Activated naive CD8-positive, alpha-beta T cell treated with anti-CD3 and anti-CD28 coated beads, Interleukin-2, amount 50 U/mL, for 24 hours (primary cell): ENCODE measurements at places on chromosomes 16 and 17.

GRCh38 chr16:49556606-49557446 is 183.2 kb downstream of the C16orf78 start:
- no peaks in the 10 kb centered on the region for H3K27me3 ChIP-seq
- no peaks in the 10 kb centered on the region for H3K36me3 ChIP-seq
- H3K4me3 ChIP-seq = no peak overlapping the region
- H3K27ac ChIP-seq = no peak overlapping the region
- DNase-seq = no peak
- no peaks in the 10 kb centered on the region for H3K4me1 ChIP-seq

DNA sequence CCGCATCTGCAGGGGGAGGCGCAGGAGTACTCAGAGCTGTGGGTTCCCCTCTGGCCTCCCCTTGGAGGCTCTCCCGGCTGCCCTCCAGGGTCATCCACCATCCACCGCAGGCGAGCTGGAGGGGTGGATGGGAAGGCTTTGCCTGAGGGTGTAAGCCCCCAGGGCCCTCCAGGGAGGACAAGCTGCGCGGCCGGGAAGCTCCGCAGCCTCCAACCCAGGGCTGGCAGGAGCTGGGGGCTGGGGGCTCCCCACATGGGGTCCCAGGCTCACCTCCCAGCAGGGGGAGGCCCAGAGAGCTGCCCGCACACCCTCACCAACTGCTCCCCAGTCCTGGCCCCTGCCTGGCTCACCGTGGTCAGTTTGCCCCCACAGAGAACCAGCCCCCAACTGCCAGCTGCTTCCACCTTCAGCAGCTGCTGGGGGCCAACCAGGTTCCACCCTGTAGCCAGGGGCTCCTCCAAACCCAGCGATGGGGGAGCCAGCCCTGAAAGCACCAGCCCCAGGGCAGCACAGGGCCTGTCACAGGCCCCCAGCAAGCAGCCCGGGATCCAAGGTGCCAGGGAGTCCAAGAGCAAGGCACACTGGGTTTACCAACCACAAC is 19.8 kb upstream of the CHMP6 start:
- H3K27ac ChIP-seq = no peak overlapping the region
- H3K4me1 ChIP-seq = peaks cover 5% of the 10 kb centered on the region
- no peak overlapping the region for H3K4me3 ChIP-seq
- H3K36me3 ChIP-seq = no peaks in the 10 kb centered on the region

GRCh38 chr17:40064971-40065768 is 2.4 kb downstream of the THRA start:
- DNase-seq = no peak
- peaks cover 61% of the 10 kb centered on the region for H3K4me1 ChIP-seq
- no peaks in the 10 kb centered on the region for H3K27me3 ChIP-seq
- H3K4me3 ChIP-seq = peak overlapping the region; percentile 82
- no peaks in the 10 kb centered on the region for H3K36me3 ChIP-seq
- H3K27ac ChIP-seq = no peak overlapping the region

DNA sequence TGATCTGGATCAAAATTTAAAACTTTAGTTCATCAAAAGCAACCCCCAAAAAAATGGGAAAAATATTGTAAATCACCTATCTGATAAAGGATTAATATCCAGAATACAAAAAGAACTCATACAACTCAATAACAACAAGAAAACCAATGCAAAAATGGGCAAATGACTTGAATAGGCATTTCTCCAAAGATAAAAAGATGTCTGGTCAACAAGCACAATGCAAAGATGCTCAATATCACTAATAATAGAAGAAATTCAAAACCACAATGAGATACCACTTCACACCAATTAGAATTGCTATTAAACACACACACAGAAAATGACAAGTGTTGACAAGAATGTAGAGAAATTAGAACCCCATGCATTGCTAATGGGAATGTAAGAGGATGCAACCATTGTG is 40.4 kb downstream of the UBE2G1 start:
- no peak overlapping the region for H3K4me3 ChIP-seq
- H3K4me1 ChIP-seq = peaks cover 40% of the 10 kb centered on the region
- no peak overlapping the region for H3K27ac ChIP-seq

GRCh38 chr17:1707107-1707506 is 3.1 kb downstream of the TLCD2 start:
- H3K36me3 ChIP-seq = no peaks in the 10 kb centered on the region
- DNase-seq = no peak
- H3K27ac ChIP-seq = no peak overlapping the region

GRCh38 chr16:2359919-2360318 is 19.4 kb upstream of the ABCA3 start:
- H3K36me3 ChIP-seq = no peaks in the 10 kb centered on the region
- H3K4me3 ChIP-seq = no peak overlapping the region
- H3K4me1 ChIP-seq = no peaks in the 10 kb centered on the region
- H3K27ac ChIP-seq = no peak overlapping the region
- H3K27me3 ChIP-seq = peaks cover 32% of the 10 kb centered on the region

DNA sequence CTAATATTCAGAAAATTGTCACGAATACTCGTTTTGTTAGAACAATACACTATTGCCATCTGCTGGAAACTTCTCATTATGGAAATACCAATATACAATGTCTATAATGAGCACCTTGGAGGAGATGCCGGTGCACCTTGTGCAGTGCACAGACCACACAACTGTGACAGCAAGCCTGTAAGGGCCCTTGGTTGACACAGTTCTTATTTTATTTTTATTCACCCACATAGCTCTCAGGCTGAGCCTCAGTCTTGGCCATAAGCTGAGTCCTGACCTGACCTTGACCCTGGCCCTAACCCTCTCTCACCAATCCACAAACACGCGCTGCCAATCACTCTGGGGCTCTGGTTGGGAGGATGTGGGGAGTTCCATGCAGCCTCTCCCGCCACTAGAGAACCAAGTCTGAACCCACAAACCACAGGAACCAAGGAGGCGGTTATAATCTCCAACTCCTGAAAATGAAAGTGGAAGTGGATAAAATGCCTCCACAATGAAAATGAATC is 7.6 kb downstream of the AIPL1 start:
- peaks cover 28% of the 10 kb centered on the region for H3K27me3 ChIP-seq
- peak overlapping the region; percentile 74 for H3K27ac ChIP-seq
- H3K36me3 ChIP-seq = peaks cover 6% of the 10 kb centered on the region
- peak overlapping the region; percentile 33 for H3K4me3 ChIP-seq

DNA sequence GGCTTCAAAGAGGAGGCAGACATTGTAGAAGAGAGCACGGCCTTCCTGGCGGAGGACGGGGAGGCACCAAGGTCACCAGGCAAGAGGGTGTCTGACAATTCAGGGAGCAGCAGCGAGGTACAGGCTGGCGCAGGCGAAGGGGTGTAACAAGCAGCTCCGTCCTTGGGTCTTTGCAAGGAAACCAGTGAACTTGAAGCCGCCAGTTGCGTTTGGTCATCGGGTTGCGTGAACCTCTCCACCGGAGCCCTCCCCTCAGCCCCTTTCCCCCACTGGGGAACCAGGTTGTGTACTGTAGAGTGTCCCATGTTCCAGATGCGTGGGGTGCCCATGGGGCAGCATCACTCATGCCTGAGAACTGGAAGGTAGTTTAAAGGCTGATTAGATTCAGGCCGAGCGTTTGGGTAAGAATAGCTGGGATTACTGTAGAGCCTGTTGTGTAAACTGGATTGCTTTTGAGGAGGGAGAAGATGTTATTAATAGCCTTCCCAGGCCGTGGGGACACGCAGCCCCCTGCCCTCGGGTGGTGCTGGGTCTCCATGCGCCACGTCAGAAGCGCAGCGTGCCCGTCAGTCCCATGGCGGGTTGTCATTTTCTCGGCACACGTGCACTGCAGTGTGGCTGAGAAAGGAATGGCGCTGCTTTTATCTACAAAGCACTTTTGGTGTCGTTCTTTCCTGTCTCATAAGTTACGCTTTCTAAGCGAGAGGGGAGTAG is 2.5 kb downstream of the MRPL12 start:
- H3K27ac ChIP-seq = peak overlapping the region; percentile 60
- no peak for DNase-seq
- H3K4me1 ChIP-seq = peaks cover 36% of the 10 kb centered on the region
- no peaks in the 10 kb centered on the region for H3K27me3 ChIP-seq
- peak overlapping the region; percentile 49 for H3K4me3 ChIP-seq

GRCh38 chr16:73206151-73206707 is 158.3 kb upstream of the ZFHX3 start:
- no peak overlapping the region for H3K4me3 ChIP-seq
- no peaks in the 10 kb centered on the region for H3K4me1 ChIP-seq
- H3K27me3 ChIP-seq = no peaks in the 10 kb centered on the region
- no peak overlapping the region for H3K27ac ChIP-seq
- DNase-seq = no peak

- no peaks in the 10 kb centered on the region for H3K27me3 ChIP-seq
- H3K4me3 ChIP-seq = no peak overlapping the region
- peak overlapping the region; percentile 49 for H3K27ac ChIP-seq
- DNase-seq = no peak
- peaks cover 83% of the 10 kb centered on the region for H3K4me1 ChIP-seq
Observed at GRCh38 chr16:24988593-24989338, 26.4 kb downstream of the ARHGAP17 start.

- no peak for DNase-seq
- peak overlapping the region; percentile 86 for H3K27ac ChIP-seq
- peak overlapping the region; percentile 92 for H3K4me3 ChIP-seq
- no peaks in the 10 kb centered on the region for H3K27me3 ChIP-seq
Observed at GRCh38 chr16:3878610-3879009, 1.9 kb downstream of the CREBBP start.

- H3K4me1 ChIP-seq = peaks cover 7% of the 10 kb centered on the region
- DNase-seq = no peak
- H3K27me3 ChIP-seq = peaks cover 43% of the 10 kb centered on the region
Observed at GRCh38 chr17:38509772-38510420, 81.6 kb downstream of the ARHGAP23 start.

DNA sequence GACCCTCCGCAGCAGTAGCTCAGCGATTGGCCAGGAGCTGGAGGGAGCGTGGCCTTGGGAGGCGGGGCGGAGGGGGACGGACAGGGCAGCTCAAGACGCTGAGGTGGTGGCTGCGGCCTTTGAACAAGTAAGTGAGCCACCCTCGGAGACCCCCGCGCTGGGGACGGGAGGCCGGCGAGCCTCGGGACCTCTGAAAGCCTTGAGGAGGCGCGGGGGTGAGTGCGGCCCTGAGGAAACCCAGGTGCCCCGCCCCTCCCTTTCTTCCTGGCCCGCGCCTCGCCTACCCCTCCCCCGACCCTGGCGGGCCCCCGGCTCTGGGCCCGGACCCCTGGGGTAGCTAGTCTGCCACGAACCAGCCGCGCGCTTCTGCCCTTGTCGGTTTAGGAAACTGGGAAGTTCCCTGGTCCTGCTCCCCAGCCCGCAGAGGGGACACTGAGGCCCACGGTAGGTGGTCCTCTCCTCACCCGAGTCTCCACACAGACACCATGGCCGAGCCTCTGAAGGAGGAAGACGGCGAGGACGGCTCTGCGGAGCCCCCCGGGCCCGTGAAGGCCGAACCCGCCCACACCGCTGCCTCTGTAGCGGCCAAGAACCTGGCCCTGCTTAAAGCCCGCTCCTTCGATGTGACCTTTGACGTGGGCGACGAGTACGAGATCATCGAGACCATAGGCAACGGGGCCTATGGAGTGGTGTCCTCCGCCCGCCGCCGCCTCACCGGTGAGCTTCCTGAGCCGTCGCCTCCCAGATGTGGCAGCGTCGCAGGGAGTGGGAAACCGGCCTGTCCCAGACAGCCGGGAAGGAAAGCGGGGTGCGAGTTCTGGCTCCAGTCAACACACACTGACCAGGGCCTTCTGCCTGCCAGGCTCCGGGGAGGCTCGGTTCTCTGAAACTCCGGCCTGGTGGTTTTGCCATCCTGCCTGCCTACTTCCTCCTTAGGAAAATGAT is at the start of gene MAPK7:
TSS of gene MAPK7 (plus strand) at position 83 of the 945 bp plus-strand sequence. CDS start at position 486, 403 bp downstream.
- no peaks in the 10 kb centered on the region for H3K27me3 ChIP-seq
- peak within 1 kb of the TSS; percentile 99 for H3K4me3 ChIP-seq
- peaks cover 8% of the 10 kb centered on the region for H3K36me3 ChIP-seq
- no peak for DNase-seq
- peak within 1 kb of the TSS; percentile 97 for H3K27ac ChIP-seq
